ENCODE measurements at places on chromosomes 5 and 9.

DNA sequence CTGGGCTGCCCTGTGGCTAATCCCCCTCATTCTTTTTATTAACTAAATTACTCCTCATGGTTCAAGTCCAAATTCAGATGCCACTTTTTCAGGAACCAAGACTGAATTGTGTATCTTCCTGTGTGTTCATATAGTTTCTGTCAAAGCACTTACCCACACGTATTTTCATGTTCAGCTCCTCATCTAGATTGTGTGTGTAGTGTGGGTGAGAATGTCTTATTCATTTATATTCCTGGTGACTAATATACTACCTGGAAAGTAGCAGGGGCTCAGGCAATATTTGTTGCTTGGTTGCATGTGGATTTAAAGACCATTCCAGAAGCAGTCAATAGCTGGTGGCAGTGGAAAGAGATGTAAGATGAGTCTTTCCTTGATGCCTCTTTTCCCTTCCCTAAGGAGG lies 48.5 kb upstream of the SRP19 start:
- no peak for DNase-seq

DNA sequence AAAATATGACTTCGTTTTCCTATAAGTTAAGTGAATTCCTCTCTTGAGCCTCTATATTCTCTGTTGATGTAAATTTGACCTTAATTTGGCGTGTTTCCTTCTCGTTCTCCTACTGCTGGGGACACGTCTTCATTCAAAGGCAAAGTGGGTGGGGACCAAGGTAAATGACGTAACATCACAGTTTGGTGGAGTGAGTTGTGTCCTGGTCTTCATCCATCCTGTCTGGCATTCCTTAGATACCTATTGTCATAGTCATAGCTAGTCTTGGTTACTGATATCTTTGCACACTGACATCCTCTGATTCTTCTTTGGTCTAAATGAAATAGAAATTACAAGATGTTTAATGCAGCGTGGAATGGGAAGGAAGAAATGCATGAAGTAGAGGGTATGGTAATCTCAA lies 108.5 kb downstream of the NNT start:
- no peak for DNase-seq

DNA sequence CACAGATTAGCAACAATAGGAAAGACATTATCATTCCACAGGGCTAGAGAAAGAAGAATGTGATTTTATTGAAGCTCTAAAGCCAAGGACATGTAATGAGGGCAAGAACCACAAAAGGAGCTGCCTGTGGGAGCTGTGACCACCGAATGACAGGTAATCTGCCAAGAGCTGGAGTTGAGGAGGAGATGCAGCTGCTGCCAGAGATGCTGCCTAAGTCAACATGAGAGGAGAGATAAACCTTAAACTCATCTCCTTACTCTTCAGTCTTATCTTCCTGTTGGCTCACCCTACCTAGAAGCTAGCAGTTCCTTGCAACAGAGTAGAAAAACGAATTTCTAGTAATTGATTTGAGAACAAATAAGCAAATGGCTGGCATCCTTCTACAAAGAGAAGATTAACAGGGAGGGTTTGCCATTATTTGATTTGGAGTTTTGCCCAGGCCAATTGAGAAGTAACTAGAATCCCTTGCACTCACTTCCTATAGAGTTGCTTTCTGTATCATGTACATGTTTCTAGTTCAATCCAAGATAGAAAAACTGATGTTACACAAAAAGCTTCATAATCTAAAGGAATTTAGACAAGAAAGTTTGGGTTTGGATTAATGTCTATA lies 539.2 kb downstream of the TLE1 start:
- no peak for DNase-seq

GRCh38 chr5:65734921-65735320 lies 12.9 kb downstream of the NLN start:
- DNase-seq, result no peak

DNA sequence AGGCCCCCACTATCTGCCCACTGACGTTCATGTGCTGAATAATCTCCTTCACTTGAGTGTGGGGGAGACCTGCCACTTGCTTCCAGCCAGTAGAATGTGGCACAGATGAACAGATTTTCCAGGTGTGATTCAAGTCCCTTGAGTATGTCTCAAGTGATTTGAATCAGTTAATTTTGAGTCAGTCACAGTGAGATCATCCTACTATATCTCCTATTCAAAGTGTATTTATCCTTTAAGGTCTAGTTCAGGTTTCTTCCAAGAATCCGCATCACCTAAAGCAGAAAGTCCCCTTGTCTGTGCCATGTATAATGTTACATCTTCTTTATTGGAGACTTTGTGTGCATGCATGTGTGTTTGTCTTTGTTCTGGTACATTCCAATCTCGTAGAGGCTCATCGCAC lies 208.3 kb upstream of the DAB2 start:
- no peak for DNase-seq

GRCh38 chr5:34474573-34475021 lies 181.5 kb upstream of the RAI14 start:
- no peak for DNase-seq

DNA sequence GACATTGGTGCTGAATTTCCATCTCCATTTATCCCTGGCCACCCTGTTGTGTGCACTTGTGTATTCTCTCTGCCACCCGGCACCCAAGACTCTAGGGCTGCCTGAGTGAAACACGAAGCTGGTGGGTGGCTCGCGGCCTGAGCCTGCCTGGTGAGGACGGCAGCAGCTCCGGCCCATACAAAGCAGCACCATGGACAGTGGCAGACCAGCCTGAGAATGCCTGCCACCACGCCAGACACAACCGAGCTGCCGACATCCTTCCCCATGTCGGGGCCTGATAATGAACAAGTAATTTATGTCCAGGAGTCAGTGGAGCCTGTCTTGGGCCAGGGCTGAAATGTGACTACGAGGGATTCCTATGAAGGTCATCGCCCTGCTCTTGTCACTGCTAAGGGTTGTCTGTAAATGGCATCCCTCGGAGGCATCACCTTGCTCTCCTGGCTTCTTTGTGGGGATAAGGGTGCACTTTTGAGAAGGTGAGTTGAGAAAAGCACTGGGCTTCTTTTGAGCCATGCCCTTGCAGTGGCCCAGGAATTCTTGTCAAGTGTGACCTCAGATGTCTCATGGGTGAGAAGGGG lies 175.7 kb downstream of the MELK start:
- DNase-seq, result no peak

GRCh38 chr9:70256123-70256551 lies 2.6 kb upstream of the SMC5 start:
- no peak for DNase-seq

GRCh38 chr9:98652741-98653140 lies 56.0 kb downstream of the GABBR2 start:
- no peak for DNase-seq

GRCh38 chr5:74054139-74054538 lies 428.1 kb downstream of the ARHGEF28 start:
- DNase-seq, result no peak

GRCh38 chr5:2739360-2740050 lies 12.0 kb downstream of the IRX2 start:
- DNase-seq, result no peak

DNA sequence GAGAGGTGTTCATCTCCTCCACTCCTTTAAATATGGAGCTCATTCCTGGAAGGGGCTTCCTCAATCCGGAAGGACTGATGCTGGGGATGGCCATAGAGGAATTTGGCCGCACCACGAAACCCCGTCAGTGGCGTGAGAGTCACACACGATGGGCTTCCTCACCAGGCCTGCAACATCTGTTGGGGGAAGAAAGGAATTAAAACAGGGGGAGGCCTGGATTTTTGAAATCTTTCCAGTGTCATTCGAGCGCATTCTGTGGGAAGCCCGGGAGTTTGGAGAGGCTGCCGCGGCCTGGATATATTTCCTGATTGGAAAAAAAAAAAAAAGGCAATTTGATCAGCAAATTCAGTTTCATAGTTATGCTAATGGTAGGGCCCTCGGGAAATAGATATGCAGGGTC lies 76.3 kb upstream of the ORM1 start:
- no peak for DNase-seq

GRCh38 chr9:129849901-129850300 lies 14.6 kb downstream of the USP20 start:
- DNase-seq, result no peak

DNA sequence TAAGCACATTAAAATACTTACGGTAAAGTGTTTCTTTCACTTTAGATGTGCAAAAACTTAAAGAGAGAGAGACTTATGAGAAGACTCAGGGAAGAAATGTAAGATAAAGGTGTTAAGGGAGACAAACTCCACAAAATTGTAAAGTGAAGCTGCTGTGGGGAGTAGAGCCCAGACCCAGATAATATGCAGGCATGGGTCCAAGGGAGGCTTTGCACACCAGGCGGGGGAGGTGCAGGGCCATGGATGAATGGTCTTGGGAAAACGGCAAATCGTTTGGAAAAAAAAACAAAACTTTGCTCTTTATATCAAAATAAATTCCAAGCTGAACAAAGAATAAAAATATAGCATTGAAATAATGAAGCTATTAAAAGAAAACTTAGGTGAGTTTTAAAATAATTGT lies 9.1 kb downstream of the SYK start:
- DNase-seq, result no peak

DNA sequence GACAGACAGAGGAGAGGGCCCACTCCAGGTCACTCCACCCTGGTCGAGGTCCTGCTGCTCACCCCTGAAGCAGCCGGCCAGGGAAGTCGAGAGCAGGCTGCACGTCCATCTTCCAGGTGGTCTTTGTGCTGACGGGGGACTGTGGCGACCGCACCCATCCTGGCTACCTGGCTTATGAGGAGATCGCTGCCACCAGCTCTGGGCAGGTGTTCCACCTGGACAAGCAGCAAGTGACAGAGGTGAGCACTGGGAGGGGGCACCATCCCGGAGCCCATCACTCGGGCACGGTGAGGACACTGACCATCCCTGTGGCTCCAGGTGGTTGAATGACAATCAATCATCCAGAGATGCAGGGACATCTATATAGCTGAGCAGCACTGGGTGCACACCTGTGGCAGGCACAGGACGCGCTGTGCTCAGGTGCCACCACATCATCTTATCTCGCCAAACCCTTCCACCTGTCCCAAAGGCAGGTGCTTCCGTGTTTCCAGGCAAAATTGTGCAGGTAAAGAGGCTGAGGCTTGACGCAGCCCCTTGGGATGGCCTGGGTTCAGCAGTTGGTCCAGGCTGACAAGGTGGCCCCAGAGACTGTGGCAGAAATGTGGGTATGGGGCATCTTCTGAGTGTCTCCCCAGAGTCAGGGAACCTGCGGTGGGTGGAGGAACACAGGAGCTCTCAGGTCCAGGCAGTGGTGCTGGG lies 20.7 kb downstream of the HMCN2 start:
- DNase-seq, result no peak

DNA sequence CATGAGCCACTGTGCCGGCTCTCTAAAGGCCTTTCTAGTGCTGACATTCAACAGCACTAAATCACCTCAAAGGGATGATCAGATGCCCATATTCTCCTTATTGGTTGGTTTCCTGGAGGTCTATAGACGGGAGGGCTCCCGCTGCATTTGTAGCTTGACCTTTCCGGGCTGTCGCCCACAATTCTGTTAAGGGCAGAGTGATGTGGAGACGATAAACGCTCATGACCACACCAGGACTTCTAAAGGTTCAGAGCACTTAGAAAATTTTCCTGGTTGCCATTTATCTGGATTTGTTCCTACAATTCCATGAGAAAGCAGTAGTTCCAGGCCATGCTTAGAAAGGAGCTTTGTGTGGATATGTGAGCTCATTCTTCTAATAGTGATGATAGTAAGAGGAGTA lies 170.3 kb downstream of the SLC12A2 start:
- no peak for DNase-seq

DNA sequence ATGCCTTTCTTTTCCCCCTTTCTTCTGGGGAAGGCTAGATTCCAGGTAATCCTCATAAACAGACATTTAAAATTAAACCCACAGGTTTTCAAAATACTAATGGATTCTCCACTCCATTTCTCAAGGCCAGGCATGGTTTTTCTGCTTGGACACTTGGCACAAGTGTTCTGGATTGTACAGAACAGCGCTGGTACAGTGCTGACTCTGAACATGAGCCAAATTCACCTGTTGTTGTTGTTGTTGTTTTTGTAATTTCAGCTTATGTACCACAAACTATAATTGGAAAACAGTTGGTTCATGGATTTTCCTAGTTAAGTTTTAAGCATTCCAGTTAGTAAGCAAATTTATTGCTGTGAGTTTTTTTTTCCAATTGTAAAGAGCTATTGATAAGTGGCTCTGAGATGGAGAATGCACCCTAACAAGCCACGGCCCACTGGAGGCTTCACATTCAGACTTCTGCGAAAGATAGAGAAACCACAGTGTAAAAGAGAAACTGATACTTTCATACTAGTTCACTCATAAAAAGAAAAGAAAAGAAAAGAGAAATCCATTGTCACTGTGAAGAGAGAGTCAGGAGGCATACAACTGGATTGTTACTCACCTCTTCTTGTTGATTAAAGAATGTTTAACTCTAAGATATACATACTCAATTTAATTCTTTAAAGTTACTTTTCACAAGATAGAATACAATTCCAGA lies 16.2 kb upstream of the ITGA1 start:
- no peak for DNase-seq

DNA sequence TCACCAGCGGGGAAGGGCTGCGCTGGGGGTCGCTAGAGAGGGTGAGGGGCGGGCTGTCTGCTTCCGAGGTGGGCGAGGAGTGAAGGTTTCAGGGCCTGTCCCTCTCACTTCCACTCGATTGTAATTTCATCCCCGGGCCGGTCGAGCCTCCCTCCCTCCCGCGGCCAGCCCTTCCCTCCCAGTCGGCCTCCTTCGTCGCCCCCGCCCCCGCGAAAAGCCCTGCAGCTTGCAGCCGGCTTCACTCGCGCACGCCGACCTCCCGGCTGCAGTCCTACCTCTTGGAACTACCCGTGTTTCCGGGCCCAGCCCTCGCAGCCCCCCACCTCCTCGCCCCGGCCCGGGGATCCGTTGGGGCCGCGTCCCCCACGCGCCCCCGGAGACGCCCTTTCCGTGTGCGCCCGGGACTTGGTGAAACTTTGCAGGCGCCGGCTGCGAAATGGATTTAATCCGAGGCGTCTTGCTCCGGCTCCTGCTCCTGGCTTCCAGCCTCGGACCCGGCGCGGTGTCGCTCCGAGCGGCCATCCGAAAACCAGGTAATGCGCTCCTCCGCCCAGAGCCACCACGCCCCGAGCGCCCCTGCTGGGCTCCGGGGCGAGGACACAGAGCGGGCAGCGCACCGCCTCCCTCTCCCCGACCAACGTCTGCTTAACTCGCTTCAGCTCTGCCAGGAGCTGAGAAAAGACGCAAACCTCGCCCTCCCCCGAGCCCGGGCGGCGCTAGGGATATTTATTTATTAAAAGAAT lies at the start of gene EGFLAM:
TSS of gene EGFLAM (plus strand) at position 241 of the 743 bp plus-strand sequence. CDS start at position 437, 196 bp downstream.
- DNase-seq, result no peak

GRCh38 chr5:65013166-65013565 lies 244.4 kb downstream of the CWC27 start:
- DNase-seq, result no peak

GRCh38 chr5:135602882-135603721 lies 24.3 kb upstream of the CXCL14 start:
- DNase-seq, result no peak

DNA sequence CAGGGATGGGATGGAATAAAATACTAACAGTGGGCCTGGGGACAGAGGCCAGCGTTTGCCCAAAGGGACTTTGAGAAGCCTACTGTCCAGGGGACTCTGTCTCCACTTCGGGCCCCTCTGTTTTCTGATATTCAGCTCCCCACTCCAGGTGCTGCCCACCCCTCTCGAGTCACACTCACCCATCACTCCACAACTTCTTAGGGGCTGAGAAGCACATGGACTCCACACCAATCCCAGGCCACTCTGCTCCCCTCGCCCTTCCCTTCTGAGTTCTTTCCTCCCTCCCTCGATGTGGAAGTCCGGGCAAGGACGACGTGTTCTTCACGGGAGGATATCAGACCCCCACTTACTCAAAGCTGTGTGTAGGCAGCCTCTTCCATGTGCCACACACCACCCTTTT lies 124.5 kb downstream of the BARX1 start:
- no peak for DNase-seq

Measured in anterior cingulate cortex (tissue), 58 donors.